HS-27A (cell line): ENCODE measurements at places on chromosomes 1 and 21.

DNA sequence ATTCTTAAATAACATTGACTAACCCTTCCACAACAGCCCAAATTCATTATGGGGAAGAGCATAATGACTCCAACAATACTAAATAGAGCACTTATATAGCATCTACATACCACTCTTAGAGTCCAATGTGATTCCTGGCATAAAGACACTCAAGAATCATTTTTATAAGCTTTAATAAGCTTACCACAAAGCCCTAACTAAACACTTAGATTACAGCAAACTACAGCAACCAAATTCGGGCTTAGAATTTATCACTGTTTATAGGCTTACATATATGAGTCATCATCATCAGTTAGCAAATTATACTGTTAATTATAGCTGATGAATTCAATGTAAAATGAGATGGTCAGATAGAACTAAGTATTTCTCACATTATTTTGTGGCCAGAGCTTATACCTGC, 7.3 kb downstream of the SCYL3 start:
- DNase-seq, result no peak

- no peak for DNase-seq
These were observed 37.0 kb upstream of the PDE9A start for GRCh38 chr21:42616446-42616845.

- DNase-seq, result peak; percentile 81
These were observed 53.9 kb downstream of the SYDE2 start for GRCh38 chr1:85146972-85147359.

GRCh38 chr1:39080269-39080826, 54.2 kb downstream of the NDUFS5 start:
- DNase-seq, result no peak

DNA sequence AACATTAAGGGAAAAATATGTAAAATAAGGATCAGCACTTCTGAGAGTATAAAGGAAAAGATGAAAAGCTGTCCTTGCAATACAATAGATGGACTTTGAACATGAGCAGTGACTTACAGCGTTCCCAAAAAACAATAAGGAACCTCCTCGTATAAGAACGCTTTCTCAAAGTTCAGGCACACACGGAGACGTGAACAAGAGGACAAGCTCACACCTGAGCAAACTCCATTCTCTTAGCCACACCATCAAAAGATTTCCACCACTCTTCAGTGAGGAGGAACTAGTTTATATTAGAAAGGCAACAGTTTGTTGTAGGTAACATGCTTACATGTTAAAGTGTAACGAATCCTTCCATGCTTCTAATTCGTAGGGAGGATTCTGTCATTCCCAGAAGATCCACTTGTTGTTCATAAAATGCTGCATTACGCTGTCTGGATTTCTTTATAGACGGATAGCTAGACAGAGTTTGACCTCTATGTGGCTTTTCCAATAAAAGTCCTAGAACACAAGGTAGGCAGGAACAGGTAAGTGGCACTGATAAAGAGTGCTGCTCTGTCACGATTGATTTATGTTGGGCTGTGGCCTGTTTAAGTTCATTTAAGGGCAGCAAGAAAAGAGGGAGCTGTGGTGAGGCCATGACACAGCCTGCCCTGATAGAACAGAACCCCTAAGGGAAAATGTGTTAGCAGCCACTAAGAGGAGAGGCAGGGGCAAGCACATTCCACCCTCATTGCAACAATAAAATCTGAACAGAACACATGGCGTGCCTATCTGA, 37.0 kb upstream of the ATP1A1 start:
- DNase-seq, result no peak

DNA sequence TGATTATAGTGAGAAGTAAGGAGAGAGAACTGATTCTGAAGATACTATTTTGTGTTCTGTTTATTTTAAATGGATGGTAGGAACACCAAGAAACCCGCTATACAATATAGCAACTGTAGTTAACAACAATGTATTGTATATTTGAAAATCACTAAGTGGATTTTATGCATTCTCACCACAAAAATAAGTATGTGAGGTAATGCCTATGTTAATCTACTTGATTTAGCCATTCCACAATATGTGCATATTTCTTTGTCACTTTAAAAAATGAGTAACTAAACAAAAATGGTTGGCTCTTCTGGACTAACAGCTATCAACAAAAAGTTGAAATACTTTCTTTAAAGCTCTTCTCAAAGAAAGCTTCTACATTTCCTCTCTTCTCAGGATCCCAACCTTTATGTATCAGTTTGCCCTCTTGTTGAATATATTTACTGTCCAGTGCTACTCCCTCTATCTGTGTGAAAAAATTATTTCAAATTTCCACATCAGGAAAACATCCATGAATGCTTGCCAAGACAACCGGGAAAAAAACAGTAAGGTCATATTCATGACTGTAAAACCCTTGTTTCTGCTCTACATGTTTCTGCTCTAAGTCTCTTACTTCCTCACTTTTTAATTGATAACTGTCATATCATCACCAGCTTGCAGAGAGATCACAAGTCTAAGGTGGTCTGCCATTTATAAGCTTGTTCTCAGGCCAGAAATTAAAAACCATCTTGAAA, 27.0 kb downstream of the CLCA4 start:
- no peak for DNase-seq

DNA sequence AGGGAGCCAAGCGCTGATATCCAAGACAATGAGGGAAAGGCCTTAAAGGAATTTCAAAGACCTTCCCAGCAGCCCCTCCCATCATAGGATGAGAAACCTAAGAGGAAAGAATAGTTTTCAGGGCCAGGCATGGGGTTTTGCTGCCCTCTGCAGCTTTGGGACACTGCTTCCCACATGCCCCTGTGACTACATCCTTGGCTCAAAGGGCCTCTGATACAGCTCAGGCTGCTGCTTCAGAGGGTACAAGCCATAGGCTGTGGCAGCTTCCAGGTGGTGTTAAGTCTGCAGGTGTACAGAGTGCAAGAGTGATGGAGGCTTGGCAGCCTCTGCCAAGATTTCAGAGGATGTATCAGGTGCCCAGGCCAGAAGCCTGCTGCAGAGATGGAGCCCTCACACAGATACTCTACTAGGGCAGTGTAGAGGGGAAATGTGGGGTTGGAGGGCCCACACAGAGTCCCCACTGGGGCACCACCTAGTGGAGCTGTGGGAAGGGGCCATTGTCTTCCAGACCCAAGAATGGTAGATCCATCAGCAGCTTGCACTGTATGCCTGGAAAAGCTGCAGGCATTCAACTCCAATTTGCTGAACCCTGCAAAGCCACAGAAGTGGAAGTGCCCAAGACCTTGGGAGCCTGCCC, 125.8 kb downstream of the SLC45A1 start:
- no peak for DNase-seq

- no peak for DNase-seq
These were observed 75.8 kb upstream of the GNG4 start for GRCh38 chr1:235725434-235725833.

DNA sequence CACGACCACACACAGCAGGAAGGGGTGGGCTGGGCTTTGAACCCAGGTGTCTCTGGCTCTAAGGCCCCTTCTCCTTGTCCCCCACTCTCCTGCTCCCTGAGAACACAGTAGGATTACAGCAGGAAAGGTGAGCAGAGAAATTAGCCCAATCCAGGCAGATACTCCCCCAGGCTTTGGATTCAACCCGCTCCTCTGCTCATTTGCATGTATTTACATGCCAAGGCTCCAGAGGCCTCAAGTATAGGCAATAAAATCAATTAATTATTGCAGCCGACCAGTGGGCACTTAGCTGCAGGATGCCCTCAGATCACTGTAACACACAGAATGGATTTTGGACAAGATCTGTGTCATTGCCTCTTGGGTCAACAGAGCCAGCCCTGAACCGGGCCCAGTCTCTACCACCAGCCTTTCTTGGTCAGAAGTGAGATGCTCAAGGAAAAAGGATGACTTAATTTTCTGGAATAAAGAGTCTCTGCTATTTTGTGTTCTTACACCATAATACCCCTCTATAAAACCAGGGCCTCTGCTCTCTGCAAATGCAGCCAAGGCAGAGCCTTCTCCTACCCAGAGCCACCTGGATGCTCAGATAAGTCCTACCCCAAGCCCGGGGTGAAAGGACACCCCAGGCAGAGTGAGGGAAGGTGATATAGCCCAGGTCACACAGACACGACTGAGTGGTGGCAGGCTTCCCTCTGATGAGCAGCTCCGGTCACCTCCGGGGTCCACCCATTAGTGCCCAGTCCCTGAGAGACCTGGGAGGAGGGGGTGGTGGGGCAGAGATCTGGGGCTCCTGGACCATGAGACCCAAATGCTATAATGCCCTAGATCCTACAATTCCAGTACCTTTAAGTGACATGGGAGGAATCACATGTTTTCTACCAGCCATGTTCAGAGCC, 28.9 kb downstream of the MATN1 start:
- DNase-seq, result no peak

DNA sequence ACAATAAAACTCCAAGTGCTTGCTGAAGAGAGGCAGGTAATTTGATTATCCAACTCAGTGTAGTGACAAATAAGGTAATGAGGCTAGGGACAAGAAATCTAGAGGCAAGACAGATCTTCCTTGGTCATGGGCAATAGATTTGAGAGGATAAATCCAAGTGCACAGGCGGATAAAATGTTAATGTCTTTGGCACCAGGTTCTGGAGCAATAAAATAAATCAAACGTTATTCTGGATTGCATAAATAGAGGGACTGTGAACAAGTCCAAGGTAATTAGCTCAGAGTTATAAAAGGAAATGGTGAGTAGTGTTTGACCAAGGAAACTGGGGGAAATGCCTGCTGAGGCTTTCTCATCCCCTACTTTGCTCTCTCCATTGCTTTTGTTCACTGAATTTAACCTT, 329.3 kb upstream of the PROX1 start:
- DNase-seq, result no peak

DNA sequence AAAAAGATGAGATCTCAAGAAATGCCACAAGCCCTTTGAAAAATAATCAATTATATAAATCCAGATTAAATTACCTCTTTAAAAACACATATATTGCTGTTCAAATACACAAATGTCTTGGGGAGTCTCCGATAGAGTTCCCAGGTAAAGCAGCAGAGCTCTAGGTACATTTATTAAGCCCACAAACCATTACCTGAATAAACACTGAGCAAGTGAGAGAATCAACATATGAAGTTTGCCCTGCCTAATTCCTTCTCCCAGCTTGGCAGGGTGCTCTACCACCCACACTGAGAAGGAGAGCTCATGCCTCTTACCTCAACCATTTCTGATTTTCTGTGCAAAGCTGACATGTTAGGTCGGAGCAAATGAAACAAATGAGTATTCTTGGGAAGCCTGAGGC, 402.4 kb downstream of the KCNH1 start:
- DNase-seq, result no peak

- DNase-seq, result no peak
These were observed 225.2 kb upstream of the LYPLAL1 start for GRCh38 chr1:218948446-218948845.

- DNase-seq, result peak; percentile 36
These were observed 61.1 kb upstream of the HP1BP3 start for GRCh38 chr1:20848162-20848561.

DNA sequence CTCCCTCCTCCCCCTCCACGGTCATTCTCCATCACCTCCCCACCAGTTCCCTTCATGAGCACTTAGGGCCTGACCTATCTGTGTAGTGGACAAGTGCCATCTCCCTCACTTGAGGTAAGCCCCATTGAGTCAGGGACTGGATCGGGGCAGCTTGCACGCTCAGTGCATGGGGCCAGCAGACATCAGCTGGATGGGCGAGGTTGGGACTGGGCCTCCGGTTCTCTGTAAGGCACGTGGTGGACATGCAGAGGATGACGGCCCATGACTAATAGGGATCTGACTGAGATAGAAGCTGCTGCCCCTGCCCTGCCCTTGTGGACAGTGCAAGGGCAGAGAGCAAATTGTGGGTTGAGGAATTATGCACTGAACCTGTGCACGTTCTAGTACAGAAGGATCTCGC, 120.4 kb upstream of the C1orf174 start:
- no peak for DNase-seq

DNA sequence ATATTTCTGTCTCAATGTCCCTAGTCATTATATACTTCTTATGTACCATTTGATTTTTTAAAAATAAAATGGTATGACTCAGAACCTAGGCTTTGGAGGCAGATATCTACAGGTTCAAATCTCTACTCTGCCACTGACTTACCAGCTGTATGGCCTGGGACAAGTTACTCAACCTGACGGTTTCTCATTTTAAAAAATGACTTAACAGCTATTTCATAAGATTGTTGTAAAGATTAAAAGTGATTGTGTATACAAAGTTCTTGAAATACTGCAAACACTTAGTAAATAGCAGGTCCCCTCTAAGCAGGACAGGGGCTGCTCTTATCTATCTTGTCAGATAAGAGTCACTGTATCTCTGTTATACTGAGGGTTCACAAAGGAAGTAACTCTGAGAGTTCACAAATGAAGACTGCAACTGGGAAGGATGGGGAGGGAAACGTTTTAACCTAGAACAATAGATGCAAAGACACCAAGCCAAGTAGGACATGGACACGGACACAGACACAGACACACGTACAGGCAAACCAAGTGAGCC, 2.6 kb downstream of the BCAR3 start:
- DNase-seq, result no peak

DNA sequence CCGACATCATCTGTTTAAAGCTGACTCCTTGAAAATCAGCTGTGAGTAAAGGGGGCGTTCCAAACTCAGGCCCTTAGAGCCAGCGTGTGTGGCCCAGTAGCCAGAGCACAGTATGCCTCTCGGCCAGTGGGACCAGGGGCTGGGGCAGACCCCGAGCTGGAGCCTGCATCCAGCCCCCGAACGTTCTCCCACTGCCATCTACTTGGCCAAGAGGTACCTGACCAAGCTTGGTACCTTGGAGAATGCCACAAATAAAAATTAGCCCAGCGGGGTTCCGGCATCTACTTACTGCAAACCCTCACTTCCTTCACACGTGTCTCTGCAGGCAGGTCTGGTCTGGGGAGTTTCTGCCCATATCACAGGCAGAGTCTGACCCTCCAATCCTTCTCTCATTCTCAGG, 56.7 kb upstream of the COL6A2 start:
- no peak for DNase-seq

- no peak for DNase-seq
These were observed 124.3 kb downstream of the DISC1 start for GRCh38 chr1:231750818-231751362.

- DNase-seq, result no peak
These were observed 648.4 kb downstream of the PTPRU start for GRCh38 chr1:29884740-29885139.

DNA sequence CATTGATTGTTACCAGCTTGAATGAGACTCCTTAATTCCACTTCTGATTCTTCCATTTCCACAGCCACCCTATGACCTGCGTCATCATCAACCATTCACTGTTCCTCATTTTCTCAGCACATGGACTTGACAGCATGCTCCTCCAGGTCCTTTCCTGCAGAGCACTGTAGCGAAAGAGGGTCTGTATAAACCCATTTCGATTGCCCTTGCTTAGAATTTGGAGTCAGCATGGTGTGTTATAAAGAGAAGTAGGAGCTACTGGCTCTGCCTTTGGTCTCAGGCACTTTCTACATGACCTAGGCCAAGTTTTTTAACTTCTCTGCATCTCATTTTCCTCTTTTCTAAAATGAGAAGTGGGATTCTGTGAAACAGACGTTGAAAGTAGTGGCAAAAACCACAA, 133.8 kb downstream of the AK5 start:
- DNase-seq, result no peak

DNA sequence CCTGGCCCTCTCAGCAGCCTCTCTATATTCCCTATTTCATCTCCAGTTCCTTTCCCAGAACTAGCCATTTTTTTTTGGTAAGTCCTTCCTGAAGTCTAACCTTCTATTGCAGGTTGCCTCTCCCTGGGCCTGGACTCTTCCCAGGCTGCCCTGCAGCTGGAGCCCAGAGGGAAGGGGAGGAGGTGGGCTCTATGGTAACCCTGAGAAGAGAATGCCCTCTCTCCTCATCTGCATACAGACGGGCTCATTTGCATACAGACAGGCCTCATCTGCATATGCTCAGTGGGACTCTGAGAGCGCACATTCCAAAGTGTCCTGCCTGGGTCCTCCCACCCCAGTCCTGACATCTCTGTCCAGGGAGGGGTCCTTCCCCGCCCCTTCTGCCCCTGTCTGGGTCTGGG, 32.7 kb downstream of the RHBG start:
- no peak for DNase-seq
